Muscle of back (tissue), 13 donors: ENCODE measurements at places on chromosomes 13 and 19.

DNA sequence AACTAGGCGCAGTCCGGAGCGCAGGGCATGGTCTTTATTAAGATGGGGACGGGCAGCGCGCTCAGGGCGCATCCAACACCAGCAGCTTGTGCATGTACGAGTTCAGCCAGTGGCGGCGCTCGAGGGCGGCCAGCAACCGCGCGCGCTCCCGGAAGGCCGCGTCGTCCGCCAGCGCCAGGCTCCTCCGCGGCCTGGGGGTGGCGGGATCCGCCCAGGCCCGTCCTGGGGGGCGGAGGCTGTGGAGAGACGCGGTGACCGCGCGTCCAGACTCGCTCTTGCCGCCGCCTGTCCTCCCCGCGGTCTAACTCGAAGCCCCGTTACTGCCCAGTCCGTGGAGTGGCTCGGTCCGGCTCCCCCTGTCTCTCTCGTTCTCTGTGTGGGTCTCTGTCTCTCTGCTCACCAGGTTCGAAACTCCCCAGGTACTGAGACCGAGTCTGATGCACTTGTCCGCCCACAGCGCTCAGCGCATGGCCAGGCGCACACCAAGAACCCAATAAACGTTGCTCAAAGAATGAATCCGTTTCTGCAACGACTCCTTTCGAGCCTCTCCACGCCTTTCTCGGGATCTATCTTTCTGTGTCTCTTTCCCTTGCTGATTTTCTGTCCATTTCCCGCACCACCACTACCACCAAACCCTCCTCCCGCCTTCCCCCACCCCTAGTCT lies 702 bp downstream of the PTH2 start:
- DNase-seq = peak; percentile 59

DNA sequence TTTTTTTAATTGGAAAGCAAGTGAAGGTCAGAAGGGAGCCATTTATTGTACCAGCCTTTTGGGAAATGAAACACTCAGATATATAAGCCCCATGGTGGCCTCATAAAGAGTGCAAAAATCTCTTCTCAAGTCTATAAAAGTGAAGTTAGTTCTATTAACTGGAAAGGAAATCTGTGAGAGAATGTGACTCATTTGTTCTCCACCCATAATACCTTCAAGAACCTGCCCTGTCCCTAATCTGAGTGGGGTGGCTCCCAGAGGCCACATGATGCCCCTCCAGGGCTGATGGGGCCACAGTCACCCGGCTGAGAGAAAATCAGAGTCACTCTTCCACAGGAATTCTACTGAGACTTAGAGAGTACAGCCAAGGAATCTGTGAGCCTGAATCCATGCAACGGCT lies 65.8 kb upstream of the SERP2 start:
- no peak for DNase-seq

GRCh38 chr19:400976-401865 lies 7.7 kb downstream of the C2CD4C start:
- DNase-seq = no peak

GRCh38 chr13:46831588-46832194 lies 34.7 kb upstream of the ESD start:
- DNase-seq = peak; percentile 67

DNA sequence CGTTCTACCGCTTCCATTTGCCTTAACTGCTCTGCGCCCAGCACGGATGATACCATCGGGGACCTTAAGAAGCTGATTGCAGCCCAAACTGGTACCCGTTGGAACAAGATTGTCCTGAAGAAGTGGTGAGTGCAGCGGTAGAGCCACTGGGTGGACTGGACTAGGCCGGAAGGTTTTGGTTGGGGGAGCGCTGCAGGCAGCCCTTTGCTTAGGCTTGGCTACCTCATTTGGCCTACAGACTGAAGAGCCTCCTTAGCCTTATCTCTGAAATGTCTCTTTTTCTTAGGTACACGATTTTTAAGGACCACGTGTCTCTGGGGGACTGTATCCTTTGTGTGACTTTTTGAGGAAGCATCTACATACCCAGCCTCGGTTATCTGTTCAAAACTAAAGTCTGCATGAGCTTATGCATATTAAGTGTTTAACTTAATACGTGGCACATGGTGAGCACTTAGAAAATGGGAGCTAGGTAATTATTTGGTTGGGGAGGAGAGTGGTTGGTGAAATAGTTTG lies 889 bp downstream of the UBL5 start:
- DNase-seq = no peak

DNA sequence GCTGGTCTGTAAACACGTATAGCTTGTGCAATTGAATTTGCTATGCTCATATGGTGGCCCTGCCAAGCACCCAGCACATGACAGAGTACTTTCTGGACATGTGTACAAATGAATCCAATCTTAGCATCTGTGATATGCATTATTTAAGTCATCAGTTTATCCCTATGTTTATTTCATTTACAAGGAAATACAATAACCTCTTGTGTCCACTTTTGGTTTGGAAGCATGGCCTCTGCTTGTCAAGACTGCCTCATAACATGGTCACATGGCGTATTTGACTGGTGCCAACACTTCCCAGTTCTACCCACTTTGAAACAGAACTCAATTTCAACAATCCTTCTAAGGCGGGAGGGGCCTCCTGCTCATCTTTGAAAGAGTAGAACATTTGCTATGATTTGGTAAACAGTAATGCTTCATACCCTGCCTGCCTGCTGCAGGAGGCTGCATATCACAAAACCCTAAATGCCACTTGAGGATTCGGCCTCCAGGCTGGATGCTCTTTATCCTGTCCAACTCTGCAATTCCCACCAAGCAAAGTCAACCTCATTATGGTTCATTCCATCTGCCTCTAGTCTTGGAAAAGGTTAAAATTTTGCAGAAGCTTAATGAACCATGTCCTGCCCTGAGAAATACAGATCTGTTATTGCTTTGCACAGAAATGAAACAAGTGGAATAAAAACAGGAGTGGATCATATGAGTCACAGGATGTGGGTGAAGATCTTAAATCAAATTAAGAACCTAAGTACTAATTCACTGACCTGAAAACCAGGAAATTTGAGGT lies 151.3 kb downstream of the CYSLTR2 start:
- DNase-seq = peak; percentile 14

GRCh38 chr19:1470305-1471009 lies 8.6 kb downstream of the C19orf25 start:
- no peak for DNase-seq

DNA sequence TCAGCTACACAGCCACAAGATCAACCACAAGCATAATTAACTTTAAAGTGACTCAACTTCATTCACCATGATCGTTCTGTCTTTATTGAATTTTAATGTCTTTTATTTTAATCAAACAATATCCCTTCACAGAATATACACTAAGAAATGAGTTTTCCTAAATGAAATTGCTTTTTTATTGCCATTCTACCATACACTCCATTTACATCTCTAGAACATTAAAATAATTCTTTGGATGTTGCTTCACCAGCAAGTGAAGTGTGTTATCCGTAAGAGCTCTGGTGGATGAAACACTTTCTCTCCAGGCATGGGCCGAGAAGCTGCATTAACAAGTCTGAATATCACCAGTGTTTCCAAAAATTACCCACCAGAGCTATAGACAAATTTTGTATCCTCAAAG lies 789.2 kb downstream of the PCDH9 start:
- no peak for DNase-seq

GRCh38 chr13:35964011-35964862 lies 166.9 kb downstream of the DCLK1 start:
- DNase-seq = no peak

GRCh38 chr19:801861-802497 lies 4.7 kb downstream of the PTBP1 start:
- DNase-seq = no peak

GRCh38 chr13:98675066-98675465 lies 77.4 kb downstream of the SLC15A1 start:
- no peak for DNase-seq

DNA sequence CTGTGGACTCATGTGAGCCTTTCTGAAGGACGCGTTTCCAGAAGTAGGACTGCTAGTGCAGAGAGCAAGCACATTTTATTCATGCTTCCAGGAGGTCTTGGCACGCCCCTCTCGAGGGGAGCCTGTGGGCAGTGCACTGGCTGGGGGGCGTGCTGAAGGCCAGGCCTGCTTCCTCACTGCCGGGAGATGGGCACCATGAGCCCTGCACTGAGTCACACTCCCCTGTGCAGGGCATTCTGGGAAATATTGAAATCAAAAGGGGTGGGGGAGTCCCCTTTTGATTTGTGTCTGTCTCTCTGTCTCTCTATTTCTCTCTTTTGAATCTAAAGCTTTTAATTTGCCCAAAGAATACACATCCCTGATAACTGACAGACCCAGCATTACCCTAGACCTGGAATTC lies 34.0 kb downstream of the DPF1 start:
- no peak for DNase-seq

- DNase-seq = no peak
Observed at GRCh38 chr13:57874530-57874929, 243.0 kb downstream of the PCDH17 start.

- no peak for DNase-seq
Observed at GRCh38 chr19:35717665-35718344, at the start of gene KMT2B. Gene KMT2B (plus strand): TSS chr19:35718003. CDS start chr19:35718019, 16 bp downstream.

DNA sequence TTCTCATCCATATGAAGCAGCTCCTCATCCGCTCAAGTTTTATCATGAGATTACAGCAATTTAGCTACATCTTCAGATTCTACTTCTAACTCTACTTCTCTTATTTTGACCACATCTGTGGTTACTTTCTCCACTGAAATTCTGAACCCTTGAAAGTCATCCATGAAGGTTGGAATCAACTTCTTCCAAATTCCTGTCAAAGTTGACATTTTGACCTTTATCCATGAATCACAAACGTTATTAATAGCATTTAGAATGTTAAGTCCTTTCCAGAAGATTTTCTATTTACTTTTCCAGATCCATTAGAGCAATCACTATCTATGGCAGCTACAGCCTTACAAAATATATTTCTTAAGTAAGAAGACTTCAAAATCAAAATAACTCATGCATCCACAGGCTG lies 421.7 kb upstream of the GPC6 start:
- DNase-seq = peak; percentile 29

- no peak for DNase-seq
Observed at GRCh38 chr19:58429745-58430144, 10.2 kb downstream of the ZNF132 start.

- DNase-seq = no peak
Observed at GRCh38 chr13:52414963-52415362, 9.0 kb upstream of the THSD1 start.

DNA sequence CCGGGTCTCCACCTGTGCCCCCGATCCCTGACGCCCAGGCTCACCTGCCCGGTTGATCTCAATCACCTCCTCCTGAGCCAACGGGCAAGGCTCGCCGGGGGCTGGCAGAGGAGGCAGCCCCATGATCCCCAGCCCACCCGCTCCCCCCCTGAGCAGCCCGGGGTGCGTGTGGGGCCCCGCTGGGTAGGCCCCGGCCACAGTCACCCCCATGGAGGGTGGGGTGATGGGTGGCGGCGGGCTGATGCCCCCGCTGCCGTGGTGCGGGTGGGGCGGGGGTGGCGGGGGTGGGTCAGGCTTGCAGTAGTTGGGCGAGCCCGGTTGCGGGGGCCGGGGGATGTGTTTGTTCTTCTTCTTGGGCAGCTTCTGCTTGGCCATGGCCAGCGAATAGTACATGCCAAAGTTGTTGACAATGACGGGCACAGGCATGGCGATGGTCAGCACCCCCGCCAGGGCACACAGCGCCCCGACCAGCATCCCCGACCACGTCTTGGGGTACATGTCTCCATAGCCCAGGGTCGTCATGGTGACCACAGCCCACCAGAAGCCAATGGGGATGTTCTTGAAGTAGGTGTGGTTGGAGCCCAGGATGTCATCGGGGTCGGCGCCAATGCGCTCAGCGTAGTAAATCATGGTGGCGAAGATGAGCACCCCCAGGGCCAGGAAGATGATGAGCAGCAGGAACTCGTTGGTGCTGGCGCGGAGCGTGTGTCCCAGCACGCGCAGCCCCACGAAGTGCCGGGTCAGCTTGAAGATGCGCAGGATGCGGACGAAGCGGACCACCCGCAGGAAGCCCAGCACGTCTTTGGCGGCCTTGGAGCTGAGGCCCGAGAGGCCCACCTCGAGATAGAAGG lies 6.0 kb downstream of the KCNC3 start:
- no peak for DNase-seq

- DNase-seq = no peak
Observed at GRCh38 chr19:13401388-13401787, 104.9 kb downstream of the CACNA1A start.

DNA sequence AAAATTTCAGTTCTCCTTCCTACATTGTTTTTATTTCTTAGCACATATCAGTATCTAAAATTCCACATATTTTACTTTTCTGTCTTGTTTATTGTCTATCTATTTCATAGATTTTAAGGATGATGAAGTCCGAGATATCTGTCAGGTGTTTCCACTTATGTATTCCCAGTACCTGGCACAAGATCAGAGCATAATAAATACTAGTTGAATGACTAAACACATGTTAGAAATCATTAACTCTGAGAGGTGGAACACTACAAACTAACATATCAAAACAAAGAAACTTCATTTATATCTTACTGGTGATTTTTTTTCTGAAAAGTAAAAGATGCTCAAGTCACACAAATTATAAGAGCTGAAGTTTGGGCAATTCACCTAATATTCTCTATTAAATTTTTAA lies 1208.3 kb downstream of the PCDH9 start:
- DNase-seq = no peak

DNA sequence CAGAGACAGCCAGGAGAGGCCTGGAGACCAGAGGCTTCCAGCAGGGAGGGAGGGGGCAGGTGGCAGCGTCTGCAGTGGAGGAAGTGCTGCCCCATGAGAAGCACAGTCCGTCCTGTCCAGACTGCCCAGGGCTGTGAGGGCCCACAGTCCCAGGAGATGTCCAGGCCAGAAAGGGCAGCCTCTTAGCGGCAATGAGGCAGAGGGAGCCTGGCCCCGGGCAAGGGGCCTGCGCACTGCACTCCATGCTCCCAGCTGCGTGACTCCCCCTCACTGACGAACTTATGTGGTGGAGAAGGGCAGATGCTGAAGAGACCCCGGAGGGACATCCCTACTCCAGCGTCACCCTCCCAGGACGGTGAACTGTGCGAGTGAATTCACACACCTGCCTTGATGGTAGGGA lies 115.3 kb downstream of the SOX1 start:
- DNase-seq = no peak

- DNase-seq = no peak
Observed at GRCh38 chr19:18500799-18501198, 21.1 kb downstream of the ELL start.

GRCh38 chr19:13155472-13156359 lies 5.5 kb downstream of the IER2 start:
- peak; percentile 73 for DNase-seq

DNA sequence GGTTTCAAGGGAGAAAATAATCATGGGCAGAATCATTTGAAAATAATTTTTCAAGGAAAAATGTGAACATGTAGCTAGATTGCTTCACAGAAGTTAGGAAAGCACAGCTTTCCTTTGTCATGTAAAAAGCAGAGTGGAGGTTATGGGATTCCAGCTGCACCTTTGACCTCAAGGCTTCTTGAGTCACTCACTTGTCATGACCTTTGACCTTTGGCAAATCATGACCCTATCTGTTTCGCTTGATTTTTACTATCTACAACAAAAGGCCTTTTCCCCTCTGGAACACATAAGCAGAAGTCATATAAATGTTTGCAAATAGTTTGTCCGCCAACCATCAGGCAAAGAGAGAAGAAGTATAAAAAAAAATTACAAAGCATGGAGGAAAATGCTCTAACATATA lies 210.7 kb upstream of the MIR17HG start:
- peak; percentile 27 for DNase-seq

GRCh38 chr19:47227352-47228167 lies 3.4 kb downstream of the BBC3 start:
- peak; percentile 87 for DNase-seq

GRCh38 chr13:74132776-74133656 lies 1.2 kb downstream of the KLF12 start:
- DNase-seq = no peak

- no peak for DNase-seq
Observed at GRCh38 chr19:29831686-29832085, 19.9 kb downstream of the CCNE1 start.

- DNase-seq = no peak
Observed at GRCh38 chr19:46202872-46203860, 26.4 kb upstream of the IGFL1 start.
